ENCODE measurements at places on chromosomes 12 and 14. TPM values are rescaled to one million over a fixed set of nuclear protein-coding genes. Genes with fewer than 3 reads are reported as not detected.

The SERPINA1 gene
- polyA plus RNA-seq = 204 TPM

The HIF1A gene
- 21.2 TPM for polyA plus RNA-seq

The NOVA1 gene
- not detected for polyA plus RNA-seq

The ASPG gene
- 1.9 TPM for polyA plus RNA-seq

The CCDC197 gene
- not detected for polyA plus RNA-seq

- no peak for DNase-seq
These were observed 68.7 kb downstream of the ARF6 start for GRCh38 chr14:49961270-49962222.

GRCh38 chr12:14366209-14367039, 942 bp downstream of the ATF7IP start:
- DNase-seq = no peak

DNA sequence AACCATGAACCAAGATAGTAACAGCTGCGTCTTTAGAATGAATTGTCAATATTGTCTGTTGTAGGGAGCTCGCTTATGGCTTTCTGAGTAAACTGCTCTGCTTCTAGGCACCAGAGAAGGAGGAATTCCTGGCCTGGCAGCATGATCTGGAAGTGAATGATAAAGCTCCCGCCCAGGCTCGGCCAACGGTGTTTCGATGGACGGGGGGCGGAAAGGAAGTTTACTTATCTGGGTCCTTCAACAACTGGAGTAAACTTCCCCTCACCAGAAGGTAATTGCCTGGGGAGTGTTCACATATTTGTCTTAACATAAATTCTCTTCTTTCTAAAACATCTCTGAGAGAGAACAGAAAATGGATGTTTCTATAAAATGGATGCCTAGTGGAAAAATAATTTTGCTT, 4.3 kb downstream of the PRKAB1 start:
- no peak for DNase-seq

DNA sequence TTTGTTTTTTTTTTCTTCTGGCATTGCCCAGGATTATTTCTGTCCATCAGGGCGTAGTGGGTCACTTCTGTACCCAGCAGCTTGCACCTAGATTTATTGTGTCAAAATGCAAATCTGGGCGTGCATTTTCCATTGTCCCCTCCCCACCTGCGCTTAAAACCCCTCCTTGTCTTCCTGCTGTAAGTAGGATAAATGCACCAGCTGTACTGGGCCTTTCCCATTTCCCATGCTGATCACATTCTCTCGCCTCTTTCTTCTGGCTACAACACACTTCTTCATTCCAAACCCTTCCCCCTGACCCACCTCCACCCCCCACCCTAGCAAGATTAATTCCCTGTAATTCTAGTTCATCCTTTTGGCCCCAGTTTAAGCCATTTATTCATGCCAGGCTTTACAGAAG, 128.0 kb downstream of the ETV6 start:
- no peak for DNase-seq

DNA sequence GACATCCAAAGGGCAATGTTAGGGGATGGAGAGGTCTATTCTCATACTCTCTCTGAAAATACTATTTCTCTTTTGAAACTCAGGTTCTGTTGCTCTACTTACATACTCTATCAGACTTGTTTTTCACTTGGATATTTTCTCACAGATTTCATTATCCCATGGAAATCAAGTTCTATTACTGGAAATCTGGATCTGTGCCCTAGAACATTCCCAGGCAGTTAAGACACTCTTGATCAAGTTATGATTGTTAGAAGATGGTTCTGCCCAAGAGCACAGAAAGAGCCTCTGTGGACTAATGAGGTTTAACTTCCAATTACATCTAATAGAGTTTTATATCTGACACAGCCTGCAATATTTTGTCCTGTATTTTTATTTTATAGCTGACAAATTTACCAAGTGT, 591.0 kb upstream of the ATP2B1 start:
- no peak for DNase-seq

DNA sequence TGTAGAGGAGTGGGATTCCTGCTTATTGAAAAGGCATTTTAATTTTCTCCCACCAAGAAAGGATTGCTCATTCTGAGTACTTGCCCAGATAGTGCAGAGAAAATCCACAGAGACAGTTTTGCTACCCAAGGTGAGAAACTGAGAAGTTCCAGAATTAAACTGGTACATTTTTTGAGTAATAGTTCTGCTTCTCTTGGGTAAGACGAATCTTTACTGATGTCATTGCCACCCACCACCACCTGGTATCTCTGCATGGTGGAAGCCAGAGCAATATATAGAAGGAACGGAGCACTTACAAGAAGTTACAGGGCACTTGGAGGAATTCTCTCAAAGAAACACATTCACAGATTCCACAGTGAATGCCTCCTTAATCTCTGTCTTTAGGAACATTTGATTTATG, 20.7 kb upstream of the FRMD6 start:
- DNase-seq = no peak

DNA sequence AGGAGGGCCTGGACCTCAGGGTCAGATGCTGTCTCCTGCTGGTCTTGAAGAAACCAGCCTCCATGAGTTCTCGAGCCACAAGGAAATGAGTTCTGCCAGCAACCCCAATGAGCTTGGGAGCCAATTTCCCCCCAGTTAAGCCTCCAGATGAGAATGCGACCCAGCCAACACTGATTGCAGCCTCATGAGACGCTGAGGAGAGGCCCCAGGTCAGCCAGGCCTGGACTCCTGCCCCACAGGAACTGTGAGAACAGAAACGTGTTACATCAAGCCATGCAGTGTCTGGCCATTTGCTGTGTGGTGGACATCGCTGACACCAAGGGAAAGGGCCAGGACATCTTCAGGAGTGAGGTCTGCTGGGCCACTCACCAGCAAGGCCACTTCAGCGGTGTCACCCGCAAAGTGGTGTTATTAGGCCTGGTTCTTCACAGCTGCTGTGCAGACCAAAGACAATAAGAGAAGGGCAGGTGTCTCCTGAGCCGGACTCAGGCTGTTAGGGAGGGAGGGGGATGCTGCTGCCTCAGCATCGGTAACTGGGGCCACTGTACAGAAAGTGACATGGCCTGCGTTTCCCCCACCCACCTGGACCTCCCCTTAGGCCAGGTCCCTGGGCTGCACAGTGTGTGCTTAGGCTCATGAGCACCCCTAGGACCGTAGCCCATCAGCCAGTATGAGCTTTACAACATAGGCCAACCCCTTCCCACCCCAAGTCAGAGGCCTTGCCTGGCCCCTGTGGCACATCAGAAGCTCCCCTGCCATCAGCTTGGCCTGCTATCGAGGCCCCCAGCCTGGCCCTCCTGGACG, 272.4 kb upstream of the RTL1 start:
- no peak for DNase-seq

GRCh38 chr14:50379563-50379962, 17.1 kb downstream of the CDKL1 start:
- no peak for DNase-seq

DNA sequence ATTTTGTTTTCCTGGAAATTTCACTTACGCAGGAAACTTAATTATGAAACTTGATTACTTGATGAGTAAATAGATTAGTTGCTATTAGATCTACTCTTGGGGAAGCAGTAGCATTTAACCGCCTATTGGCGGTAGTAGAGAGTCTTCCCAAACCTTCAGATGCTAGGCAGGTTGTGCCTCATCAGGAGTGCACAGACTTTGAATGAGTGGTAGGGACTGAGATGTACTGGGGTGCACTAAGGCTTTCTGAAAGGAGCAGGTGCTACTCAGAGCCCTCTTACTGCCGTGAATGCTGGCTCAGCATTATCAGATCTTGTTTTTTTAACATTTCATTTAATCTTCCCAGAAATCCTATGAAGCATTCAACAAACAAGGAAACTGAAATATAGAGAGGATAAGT, 7.7 kb downstream of the GATC start:
- peak; percentile 39 for DNase-seq

DNA sequence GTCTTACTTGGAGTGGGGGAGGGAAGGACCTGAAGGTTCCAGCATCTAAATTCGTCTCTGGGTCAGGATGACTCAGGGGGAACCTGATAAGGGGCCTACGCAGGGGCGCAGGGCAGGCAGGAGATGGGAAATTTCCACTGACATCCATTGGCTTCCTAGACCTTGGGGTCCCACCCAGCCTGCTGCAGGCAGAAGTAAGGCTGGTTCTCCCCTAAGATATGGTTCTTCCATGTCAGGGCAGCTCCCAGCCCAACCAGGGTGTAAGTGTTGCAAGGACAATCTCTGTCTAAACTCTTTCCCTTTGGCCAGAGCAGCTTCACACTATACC, 2.1 kb upstream of the NDRG2 start:
- no peak for DNase-seq
